NCI-H446 treated with DMSO at 0.1 percent for 48 hours (cell line): ENCODE measurements at places on chromosomes 12 and 14.

- peak; percentile 43 for DNase-seq
Measured at GRCh38 chr14:80850197-80850814, 91.2 kb downstream of the CEP128 start.

DNA sequence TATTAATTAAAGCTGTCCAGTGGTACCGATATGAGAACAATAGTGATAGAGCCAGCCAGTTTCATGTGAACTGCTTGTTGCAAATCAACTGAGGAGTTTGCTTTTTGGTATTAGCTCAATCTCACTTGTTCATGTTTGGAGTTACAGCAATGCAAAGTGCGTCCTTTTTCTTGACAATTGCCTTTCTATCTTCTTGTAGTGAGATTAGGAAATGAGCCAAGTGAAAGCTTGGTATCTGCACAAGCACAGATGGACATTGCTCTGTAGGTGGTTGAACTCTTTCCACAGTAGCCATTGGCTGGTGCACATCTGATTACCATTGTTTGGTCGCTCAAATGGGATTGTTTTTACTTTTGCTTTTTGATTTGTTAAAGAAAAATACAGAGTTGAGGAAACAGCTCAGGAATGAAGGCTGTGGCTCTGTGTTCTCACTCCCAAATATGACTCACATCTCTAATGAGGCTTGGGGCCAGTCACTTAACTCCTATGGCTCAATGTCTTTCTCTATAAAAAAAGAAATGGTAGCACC is 241.4 kb downstream of the BMP4 start:
- no peak for DNase-seq

DNA sequence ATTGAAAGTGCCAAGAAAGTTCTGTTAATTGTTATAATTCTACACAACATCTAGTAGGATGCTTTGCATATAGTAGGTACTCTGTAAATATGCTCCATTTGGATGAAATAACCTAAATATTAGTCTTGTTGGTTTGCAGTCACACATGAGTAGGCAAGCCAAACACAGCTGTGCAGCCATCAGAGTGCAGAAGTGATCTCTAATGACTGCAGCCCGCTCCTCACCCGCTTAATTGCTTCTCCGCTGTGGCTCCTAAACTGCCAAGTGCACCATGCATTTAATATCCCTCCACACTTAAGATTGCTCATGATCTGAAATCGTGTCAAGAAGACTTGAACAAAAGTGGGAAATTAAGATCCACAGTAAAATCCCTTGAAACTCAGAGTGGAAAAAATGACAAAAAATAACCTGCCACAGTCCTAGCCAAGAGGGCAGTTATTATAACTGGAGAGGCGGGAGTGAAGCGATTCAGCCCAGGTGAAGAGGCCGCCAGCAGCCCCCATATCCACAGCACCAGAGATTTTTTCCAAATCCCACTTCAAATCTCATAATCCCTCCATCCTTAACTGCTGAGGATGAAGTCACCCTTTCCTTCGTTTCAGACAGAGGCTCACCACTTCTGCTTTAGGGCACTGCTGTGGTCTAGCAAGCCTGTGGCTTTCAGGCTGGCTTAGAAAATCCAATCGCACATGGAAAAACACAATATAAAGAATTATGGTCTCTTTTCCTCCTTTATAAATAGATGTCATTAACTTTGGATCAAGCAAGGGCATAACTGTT is 69.5 kb downstream of the TMEM30B start:
- DNase-seq: no peak

- DNase-seq: no peak
Measured at GRCh38 chr14:37591311-37591940, 3.6 kb downstream of the FOXA1 start.

DNA sequence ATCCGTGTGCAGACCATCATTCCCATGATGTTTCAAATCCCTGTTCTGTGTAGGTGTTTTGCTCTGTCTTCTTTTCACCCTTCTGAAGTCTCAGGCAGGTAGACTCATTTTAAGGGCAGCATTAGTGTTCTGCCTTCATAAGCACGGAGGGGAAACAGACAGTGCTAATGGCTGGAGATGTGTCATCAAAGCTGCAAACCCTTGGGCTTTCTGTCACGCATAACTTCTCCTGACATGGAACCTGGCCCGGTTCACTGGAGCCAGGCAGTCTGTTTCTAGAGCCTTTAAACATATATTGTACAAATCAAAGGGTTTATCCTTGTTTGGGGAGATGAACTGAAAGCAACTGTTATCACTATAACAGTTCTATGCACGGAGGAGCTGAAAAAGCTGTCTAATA is 141.4 kb downstream of the TMEM132D start:
- no peak for DNase-seq

GRCh38 chr14:100619396-100620254 is 32.4 kb upstream of the BEGAIN start:
- DNase-seq: no peak

GRCh38 chr14:79050787-79051727 is 880.9 kb downstream of the NRXN3 start:
- no peak for DNase-seq

DNA sequence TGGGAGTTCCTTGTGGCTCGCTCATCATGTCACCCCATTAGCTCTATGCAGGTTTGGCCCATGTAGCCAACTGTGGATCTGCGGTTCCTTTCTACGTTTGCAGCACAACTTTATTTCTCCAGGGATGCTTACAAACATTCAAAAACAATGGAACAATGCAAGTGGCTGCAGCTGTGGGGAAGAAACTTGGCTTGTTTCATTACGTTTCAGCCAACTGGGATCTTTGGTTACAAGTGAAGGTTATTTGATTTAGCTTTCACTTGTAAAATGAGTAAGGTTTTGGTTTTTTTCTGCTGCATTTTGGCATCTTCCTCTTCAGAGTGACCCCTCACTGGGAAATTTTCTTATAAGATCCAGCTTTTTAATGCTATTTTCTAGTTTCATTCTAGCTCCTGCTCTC is 105.9 kb downstream of the PLXNC1 start:
- no peak for DNase-seq

GRCh38 chr14:64787619-64788018 is 83.4 kb downstream of the PLEKHG3 start:
- DNase-seq: no peak

DNA sequence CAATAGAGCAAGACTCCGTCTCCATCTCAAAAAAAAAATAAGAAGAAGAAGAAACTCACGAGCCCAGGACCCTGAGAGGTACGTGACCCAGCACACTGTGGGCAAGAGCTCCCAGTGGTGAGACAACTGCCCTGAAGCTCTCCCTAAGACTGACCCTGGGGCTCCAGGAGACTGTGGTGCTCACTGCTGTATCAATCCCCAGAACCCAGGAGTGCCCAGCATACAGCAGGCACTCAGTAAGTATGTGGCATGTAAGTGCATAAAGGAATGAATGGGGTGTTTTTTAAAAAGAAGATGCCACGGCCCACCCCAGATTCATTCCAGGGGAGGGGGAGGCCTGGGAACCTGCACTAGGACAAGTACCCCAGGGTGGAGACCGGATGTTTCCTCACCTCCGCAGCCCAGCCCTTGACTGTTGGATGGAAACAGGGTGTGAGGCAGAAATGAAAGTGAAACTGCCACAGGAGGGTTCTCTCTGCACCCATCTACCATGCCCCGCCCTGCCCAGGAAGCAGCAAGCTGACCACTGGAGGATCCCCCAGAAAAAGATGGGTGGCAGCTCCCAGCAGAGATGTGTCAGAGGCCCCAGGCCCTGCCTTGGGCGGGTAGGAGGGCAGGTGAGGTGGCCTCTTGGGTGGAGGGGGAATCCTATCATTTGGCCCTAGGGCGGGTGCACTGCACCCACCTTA is 12.2 kb downstream of the ITPK1 start:
- DNase-seq: no peak

DNA sequence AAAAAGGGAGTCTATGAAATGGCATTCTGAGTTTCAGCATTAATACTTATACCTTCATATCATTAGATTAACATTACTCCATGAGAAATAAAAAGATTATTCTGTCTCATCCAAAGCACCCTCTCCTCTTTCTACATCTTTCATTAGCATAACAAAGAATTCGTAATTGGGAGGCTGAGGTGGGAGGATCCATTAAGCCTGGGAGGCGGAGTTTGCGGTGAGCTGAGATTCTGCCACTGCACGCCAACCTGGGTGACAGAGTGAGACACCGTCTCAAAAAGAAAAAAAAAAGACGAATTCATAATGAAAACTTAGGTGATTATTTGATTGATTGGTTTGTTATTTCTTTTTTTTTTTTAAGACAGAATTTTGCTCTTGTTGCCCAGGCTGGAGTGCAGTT is 1.8 kb upstream of the CDK17 start:
- DNase-seq: no peak

GRCh38 chr12:54936736-54937135 is 47.8 kb downstream of the TESPA1 start:
- DNase-seq: no peak

- no peak for DNase-seq
Measured at GRCh38 chr12:68012712-68013111, 23.5 kb downstream of the IFNG-AS1 start.

DNA sequence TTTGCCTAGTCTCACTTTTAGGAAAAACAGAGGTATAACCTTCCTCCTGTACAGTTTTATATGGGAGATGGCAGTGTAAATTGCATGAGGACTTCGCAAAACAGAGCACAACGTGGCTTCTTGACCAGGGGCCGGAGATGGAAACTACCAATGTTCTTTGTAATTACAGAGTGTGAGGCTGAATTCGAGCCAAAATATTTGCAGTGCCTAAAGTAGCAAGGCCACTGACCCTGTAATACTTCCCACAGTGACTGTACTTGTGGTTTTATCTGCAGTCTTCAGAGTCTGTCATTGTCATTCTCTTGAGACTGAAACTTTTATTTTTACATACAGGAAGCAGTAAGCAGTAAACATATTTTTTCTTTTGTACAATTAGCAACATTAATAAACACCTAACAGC is 98.9 kb downstream of the RERG start:
- DNase-seq: no peak

GRCh38 chr12:53952335-53952694 is 2.4 kb upstream of the HOXC12 start:
- DNase-seq: no peak

- no peak for DNase-seq
Measured at GRCh38 chr12:6090803-6091202, 33.7 kb downstream of the VWF start.

GRCh38 chr12:56721216-56721615 is 3.9 kb downstream of the NACA start:
- no peak for DNase-seq

DNA sequence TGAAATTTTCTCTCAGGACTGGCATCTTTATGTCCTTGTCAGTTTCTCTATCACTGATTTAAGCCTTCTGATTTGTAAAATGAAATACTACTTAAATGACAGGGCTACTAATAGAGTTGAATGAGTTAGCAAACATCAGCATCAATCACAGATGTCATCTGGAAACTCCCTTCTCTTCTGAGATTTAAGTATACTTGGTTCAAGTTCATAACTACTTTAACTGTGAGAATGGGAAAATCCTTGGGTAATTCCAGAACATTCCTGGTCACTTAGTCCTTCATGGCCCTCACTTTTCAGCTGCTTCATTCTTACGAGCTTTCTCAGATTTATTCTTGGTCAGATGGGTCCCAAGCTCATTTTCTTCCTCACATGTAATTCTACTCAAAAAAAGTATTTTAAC is 1655.3 kb upstream of the FLRT2 start:
- no peak for DNase-seq

DNA sequence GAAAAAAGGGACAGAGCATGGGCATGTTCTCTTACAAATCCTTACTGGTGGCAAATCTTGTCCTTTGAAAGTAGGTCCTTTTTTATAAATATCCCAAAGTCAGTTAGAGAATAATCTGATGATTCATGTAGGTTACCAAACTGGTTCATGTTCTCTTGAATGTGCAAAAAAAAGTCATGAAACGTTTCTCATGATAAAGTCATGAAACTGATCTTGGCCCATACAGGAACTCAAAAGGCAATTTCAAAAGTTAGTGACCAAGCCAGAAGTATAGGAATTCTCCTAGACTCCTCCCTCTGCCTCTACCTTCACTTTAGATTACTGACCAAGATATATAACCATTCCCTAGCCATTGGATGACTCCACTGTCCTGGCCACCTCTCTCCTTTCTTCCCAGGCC is 27.3 kb upstream of the SPTSSA start:
- DNase-seq: no peak

DNA sequence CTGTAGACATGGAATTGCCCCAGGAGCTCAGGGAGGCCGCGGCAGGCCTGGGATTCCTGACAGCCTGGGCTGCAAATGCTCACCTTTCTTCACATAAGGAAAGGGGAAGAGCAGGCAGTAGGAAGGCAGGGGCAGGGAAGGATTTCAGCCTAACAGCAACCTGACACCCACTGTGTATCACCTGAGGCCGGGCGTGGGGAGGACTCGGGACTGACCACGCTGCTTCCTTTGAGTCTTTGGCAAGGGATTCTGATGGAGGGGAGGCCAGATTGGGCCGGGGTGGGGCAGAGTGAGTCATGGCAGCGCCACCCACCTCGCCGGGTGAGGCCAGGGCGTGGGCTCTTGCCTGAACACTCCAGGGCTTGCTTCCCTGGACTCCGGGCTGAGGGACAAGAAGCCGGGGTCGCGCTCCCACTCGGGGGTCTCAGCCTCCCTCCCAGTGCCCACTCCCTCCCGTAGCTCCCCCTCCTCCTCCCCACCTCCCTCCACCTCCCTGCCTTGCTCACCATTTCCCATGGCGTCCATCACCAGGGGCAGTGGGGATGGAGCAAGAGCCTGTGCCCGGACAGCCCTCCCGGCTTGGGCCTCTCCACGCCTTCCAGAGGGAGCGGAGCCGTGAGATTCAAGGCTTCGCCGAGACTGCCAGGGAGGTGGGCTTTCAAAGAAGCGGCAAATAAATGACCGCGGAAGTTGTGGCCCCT is 247.9 kb upstream of the RTL1 start:
- DNase-seq: no peak

GRCh38 chr12:68334132-68334531 is 2.0 kb upstream of the MDM1 start:
- DNase-seq: peak; percentile 7
